ENCODE measurements at places on chromosomes 13 and 19. TPM values are rescaled to one million over a fixed set of nuclear protein-coding genes. Genes with fewer than 3 reads are reported as not detected.

The MBD3L2 gene
- not detected for total RNA-seq

DNA sequence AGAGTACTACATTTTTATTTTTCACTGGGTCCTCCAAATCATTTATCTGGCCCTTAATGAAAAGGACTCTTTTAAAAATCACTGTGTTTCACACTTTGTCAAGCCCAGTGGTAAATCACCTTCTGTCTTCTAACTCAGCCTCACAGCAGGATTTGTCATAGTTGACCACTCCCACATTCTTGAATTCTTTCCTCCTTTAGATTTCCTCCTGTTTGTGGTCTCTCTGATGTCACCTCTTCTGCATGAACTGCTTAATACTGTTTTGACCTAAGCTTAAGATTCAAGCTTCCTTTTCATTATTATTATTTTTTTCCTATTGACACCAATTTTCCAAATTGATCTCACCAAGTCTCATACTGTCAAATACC lies 899.8 kb upstream of the MIR17HG start:
- DNase-seq = no peak
- no peaks in the 10 kb centered on the region for H3K4me1 ChIP-seq
- no peak overlapping the region for H3K27ac ChIP-seq
- H3K27me3 ChIP-seq = no peaks in the 10 kb centered on the region
- no peak overlapping the region for H3K4me3 ChIP-seq
- no peaks in the 10 kb centered on the region for H3K36me3 ChIP-seq

The IGLON5 gene
- total RNA-seq = not detected

DNA sequence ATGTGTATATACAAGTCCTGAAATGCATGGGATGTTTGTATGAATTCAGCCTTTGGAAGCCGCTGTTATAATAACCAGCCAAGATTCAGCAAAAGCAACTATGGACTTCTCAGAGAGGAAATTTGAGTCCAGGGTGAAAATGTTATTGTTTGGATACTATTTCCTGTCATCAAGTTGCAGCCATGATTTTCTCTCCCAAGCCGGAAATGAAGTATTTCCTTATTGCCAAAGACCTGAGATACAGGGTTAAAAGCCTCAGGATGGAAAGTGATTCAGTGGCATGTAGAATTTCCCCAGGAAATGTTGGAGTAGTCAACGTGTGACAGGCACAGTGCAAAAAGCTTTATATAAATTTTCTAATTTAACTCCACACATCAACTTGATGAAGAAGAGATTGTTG lies 133.9 kb downstream of the IRS2 start:
- no peaks in the 10 kb centered on the region for H3K36me3 ChIP-seq
- H3K27ac ChIP-seq = no peak overlapping the region
- H3K4me1 ChIP-seq = peaks cover 4% of the 10 kb centered on the region
- no peak overlapping the region for H3K4me3 ChIP-seq
- DNase-seq = no peak
- no peaks in the 10 kb centered on the region for H3K27me3 ChIP-seq

- no peak for DNase-seq
- H3K27ac ChIP-seq = no peak overlapping the region
- peaks cover 26% of the 10 kb centered on the region for H3K36me3 ChIP-seq
- H3K4me1 ChIP-seq = no peaks in the 10 kb centered on the region
- no peaks in the 10 kb centered on the region for H3K27me3 ChIP-seq
Measured at GRCh38 chr19:33503433-33504057, 18.0 kb downstream of the PEPD start.

The CCL25 gene
- not detected for total RNA-seq

- H3K27me3 ChIP-seq = no peaks in the 10 kb centered on the region
- no peak overlapping the region for H3K27ac ChIP-seq
- no peaks in the 10 kb centered on the region for H3K4me1 ChIP-seq
- peaks cover 3% of the 10 kb centered on the region for H3K36me3 ChIP-seq
Measured at GRCh38 chr13:33164331-33164730, 121.2 kb downstream of the STARD13 start.

DNA sequence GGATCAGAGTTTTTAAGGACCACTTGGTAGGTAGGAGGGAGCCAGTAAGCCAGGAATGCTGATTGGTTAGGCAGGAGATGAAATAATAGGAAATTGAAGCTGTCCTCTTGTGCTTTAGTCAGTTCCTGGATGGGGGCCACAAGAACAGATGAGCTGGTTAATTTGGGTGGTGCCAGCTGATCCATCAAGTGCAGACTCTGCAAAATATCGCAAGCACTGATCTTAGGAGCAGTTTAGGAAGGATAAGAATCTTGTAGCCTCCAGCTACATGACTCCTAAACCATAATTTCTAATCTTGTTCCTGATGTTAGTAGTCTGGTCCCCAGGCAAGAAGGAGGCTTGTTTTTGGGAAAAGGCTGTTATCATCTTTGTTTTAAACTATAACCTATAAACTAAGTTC lies 117.9 kb upstream of the GPR12 start:
- no peak for DNase-seq
- H3K4me1 ChIP-seq = no peaks in the 10 kb centered on the region
- H3K27me3 ChIP-seq = peaks cover 2% of the 10 kb centered on the region
- H3K36me3 ChIP-seq = no peaks in the 10 kb centered on the region
- H3K27ac ChIP-seq = no peak overlapping the region
- no peak overlapping the region for H3K4me3 ChIP-seq

DNA sequence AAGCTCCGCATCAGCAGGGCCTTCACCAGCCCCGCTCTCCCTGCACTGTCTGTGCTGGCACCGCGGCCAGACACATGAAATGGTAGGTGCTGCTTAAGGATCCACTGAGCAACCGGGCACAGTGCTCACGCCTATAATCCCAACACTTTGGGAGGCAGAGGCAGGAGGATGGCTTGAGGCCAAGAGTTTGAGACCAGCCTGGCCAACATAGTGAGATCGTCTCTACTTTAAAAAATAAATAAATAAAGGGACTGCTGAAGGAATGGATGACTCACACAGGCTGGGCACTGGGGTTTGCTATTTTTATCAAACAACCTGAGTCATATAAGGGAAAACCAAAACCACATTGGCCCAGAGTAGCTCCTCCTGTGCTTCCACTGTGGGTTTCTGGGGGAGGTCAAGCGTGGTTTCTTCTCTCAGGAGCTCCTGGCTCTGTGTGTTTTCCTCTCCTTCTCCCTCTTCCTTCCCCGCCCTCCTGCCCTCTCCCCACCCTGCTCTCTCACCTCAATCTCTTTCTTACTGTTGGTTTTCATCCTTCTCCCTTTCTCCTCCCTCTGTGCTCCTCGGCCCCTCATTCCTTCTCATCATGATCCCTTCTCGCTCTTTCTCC lies 21.3 kb downstream of the VRK3 start:
- no peak overlapping the region for H3K27ac ChIP-seq
- no peak for DNase-seq
- H3K27me3 ChIP-seq = no peaks in the 10 kb centered on the region
- no peak overlapping the region for H3K4me3 ChIP-seq
- H3K4me1 ChIP-seq = peaks cover 3% of the 10 kb centered on the region
- peaks cover 82% of the 10 kb centered on the region for H3K36me3 ChIP-seq

The SSC5D gene
- 0.17 TPM for total RNA-seq

The KLHL1 gene
- not detected for total RNA-seq

DNA sequence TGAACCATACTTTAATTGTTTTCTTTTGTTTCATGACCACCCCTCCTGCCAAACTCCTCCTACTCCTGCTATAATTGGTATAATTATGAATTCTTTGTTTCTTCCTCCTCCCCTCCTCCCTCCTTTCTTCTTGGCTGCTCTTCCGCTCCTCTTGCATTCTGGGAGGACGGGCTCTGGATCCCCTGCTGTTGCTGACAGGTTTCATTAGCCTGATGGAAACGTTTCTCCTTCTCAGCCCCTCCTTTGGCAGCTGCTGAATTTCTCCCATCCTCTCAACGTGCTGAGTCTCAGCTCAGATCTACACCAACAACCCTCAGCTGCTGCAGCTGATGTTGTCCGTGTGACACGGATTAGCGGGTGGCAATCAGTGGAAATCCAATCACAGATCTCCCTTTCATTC lies 97.1 kb upstream of the UBAC2 start:
- no peak overlapping the region for H3K4me3 ChIP-seq
- H3K27me3 ChIP-seq = peaks cover 17% of the 10 kb centered on the region
- H3K36me3 ChIP-seq = no peaks in the 10 kb centered on the region
- H3K4me1 ChIP-seq = peaks cover 3% of the 10 kb centered on the region

The CCDC194 gene
- 1.7 TPM for total RNA-seq

The LIM2 gene
- not detected for total RNA-seq

The EDDM13 gene
- total RNA-seq = not detected

The IFI30 gene
- total RNA-seq = 251 TPM

GRCh38 chr19:7622933-7623685 lies 6.2 kb downstream of the XAB2 start:
- no peaks in the 10 kb centered on the region for H3K27me3 ChIP-seq
- H3K27ac ChIP-seq = no peak overlapping the region
- peaks cover 8% of the 10 kb centered on the region for H3K4me1 ChIP-seq
- H3K4me3 ChIP-seq = no peak overlapping the region

DNA sequence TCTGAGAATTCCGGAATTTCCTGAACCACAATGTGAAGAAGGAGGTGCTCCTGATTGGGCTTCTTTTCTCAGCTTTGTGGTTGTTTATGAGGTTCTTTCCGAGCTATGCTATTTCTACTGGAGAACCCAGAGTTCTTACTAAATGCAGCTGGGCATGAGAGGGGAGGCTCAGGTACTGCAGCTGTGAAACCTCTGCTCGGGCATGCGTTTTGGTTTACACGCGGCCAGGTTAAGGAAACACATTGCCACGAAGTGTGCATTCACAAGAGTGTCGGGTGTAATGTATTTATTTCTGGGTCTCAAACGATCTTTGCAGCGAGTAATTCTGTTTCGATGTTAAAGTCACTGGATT lies 661 bp upstream of the MIR17HG start:
- peaks cover 33% of the 10 kb centered on the region for H3K36me3 ChIP-seq
- H3K27me3 ChIP-seq = no peaks in the 10 kb centered on the region
- peak overlapping the region; percentile 94 for H3K4me3 ChIP-seq

The ZNF71 gene
- 6.7 TPM for total RNA-seq

- DNase-seq = no peak
- no peaks in the 10 kb centered on the region for H3K36me3 ChIP-seq
- H3K27me3 ChIP-seq = peaks cover 12% of the 10 kb centered on the region
- H3K4me1 ChIP-seq = no peaks in the 10 kb centered on the region
- H3K27ac ChIP-seq = no peak overlapping the region
Measured at GRCh38 chr13:79468819-79469218, 12.1 kb upstream of the NDFIP2 start.

DNA sequence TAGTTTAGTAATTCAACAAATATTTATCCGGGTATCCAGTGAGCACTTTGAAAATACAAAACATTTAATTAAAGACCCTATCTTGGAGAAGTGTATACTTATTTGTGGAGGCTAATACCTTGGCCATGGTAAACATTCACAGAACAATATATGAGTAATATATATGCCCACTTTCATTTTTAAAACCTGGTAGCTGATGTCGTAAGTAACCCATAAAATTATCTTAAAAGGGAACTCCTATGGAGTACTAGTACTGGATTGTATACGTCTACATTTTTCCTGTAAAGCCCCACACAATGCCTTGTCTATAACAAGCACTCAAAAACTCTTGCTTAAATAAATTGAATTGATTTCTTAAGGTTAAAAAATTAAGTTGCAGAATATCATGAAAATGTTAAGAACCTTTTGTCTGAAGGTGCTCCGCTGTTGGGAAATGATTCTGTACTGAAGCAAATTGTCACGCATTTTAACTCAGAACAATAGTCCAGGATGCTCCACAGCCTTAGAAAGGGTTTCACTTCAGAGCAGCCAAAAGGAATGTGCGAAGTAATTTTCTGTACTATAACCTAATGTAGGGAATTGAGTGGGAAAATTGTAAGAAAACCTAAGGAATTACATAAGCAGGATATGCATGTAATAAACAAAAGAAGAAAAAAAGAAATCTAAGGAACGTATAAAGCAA lies 58.9 kb upstream of the C1QTNF9 start:
- no peaks in the 10 kb centered on the region for H3K27me3 ChIP-seq
- H3K4me3 ChIP-seq = no peak overlapping the region
- peaks cover 4% of the 10 kb centered on the region for H3K36me3 ChIP-seq
- no peak overlapping the region for H3K27ac ChIP-seq

- peaks cover 56% of the 10 kb centered on the region for H3K4me1 ChIP-seq
- DNase-seq = no peak
- H3K36me3 ChIP-seq = no peaks in the 10 kb centered on the region
- H3K27me3 ChIP-seq = no peaks in the 10 kb centered on the region
- no peak overlapping the region for H3K27ac ChIP-seq
Measured at GRCh38 chr13:26998292-26998691, 173.3 kb downstream of the USP12 start.

The NDUFA7 gene
- 31.1 TPM for total RNA-seq

GRCh38 chr13:30107521-30108136 lies 199.7 kb downstream of the KATNAL1 start:
- H3K36me3 ChIP-seq = no peaks in the 10 kb centered on the region
- H3K27ac ChIP-seq = no peak overlapping the region
- no peak overlapping the region for H3K4me3 ChIP-seq
- H3K27me3 ChIP-seq = no peaks in the 10 kb centered on the region
- no peak for DNase-seq

- peaks cover 13% of the 10 kb centered on the region for H3K36me3 ChIP-seq
- H3K27me3 ChIP-seq = no peaks in the 10 kb centered on the region
- no peak for DNase-seq
- H3K4me3 ChIP-seq = no peak overlapping the region
- H3K27ac ChIP-seq = no peak overlapping the region
Measured at GRCh38 chr19:38333245-38333644, 2.4 kb upstream of the CATSPERG start.

DNA sequence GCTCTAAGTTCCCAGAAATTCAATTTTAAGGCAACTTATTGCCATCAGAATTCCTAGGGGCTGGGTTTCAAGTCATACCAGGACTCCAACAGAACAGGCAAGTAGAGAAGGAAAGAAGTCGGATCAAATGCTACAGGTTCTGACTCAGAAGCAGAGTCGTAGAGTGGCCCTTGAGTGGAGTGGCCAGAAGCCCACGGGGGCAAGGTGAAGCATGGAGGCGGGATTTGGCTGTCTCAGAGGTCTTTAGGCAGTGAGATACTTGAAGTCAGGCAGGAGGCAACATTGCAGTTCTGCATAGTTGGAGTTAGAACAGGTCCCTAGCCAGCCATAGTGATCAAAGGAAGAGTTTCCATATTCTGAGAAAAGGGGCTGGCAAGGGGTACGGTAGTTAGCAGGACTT lies 111.6 kb downstream of the NHLRC3 start:
- H3K4me1 ChIP-seq = no peaks in the 10 kb centered on the region
- peaks cover 7% of the 10 kb centered on the region for H3K27me3 ChIP-seq
- DNase-seq = no peak
- H3K4me3 ChIP-seq = no peak overlapping the region
- no peaks in the 10 kb centered on the region for H3K36me3 ChIP-seq

The CD70 gene
- total RNA-seq = 29.7 TPM

The TNFSF13B gene
- total RNA-seq = 2.7 TPM

DNA sequence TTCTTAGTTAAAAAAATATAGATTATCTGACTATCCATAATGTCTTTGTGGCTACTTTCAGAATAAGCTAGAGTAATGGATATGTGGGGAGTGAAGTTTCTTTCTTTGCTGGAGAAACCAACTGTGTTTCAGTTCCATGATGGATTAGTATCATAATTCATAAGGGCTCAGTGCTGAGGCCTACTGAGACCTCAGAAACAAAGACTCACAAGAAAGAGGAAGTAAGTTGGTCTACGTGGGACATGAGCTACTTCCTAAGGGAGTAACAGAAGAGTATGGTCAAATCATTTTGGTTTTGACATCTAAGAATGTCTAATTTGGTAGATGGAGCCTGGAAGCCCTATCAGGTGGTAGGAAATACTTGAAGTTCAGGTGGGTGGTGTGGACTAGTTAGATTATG lies 99.0 kb upstream of the HTR2A start:
- DNase-seq = no peak
- no peaks in the 10 kb centered on the region for H3K27me3 ChIP-seq
- H3K36me3 ChIP-seq = no peaks in the 10 kb centered on the region
- H3K27ac ChIP-seq = peak overlapping the region; percentile 30

The CDC42EP5 gene
- not detected for total RNA-seq
